NCI-H1105 (cell line): ENCODE measurements at places on chromosomes 16 and 17.

DNA sequence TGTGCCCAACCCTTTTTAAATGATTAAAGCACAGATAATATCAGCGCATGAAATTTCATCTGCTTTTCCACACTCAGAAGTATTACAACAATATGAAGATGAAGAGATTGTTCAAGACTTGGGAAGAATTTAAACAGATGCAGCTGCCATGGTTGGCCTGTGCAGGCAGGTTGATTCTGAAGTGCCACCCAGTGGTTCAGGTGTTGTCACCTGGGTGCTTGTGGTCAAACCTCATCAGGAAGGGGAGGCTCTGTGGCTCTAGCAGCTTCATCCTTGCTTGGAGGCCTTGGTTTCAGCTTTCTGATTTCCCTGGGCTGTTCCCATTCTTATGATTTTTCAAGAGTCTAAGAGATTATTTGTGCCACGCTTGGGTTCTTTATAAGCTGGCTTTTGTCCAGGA lies 22.2 kb upstream of the CLEC18C start:
- no peak for DNase-seq

- no peak for DNase-seq
Observed at GRCh38 chr16:31331807-31332301, 23.1 kb upstream of the ITGAX start.

DNA sequence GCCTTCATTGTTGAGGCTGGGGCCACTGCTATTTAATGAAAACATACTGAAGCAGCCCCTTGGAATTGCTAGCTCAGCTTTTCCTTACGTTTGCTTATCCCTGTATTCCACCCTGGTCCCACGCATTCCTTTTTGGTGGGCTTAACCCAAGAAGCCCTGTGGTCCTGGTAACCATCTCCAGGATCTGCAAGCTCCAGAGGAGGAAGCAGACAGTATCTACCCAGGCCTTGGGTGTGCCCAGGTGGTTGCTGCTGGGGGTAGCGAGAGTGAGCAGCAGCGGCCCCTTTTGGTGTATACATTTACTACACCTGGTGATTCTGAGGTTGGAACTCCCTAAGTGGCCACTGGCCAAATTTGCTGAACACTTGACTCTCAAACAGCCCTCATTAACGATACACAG lies 97.7 kb downstream of the CBLN1 start:
- peak; percentile 55 for DNase-seq

DNA sequence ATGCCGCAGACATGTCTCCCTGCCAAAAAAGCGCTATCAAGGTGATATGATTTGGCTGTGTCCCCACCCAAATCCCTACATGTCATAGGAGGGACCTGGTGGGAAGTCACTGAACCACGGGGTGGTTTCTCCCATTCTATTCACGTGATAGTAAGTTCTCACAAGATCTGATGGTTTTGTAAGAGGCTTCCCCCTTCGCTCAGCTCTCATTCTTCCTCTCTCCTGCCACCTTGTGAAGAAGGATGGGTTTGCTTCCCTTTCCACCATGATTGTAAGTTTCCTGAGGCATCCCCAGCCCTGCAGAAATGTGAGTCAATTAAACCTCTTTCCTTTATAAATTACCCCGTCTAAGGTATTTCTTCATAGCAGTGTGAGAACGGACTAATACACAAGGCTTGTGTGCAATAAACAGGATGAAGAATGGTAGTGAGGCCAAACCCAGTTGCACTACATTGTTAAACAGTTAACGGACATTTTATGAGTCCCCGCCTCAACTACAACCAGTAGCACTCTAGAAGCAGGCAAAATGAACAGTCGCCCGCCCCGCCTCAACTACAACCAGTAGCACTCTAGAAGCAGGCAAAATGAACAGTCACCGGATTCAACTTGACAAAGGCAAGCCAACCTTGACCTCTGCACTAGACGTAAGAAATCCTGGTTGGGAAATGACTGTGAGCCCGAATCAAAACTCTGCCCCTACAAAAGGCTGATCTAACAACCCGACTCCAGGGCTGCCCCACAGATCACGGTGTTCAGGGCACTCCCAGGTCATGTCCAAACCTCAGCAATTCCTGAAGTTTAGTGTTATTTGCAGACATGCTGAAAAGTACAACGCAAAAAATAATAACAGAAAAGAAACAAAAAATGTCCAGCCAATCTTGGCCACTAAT lies 26.3 kb downstream of the VPS53 start:
- DNase-seq = no peak

GRCh38 chr16:47363761-47364160 lies 97.1 kb downstream of the ITFG1 start:
- DNase-seq = no peak

- no peak for DNase-seq
Observed at GRCh38 chr16:56916571-56917403, 15.2 kb upstream of the HERPUD1 start.

GRCh38 chr16:14061732-14062259 lies 9.3 kb upstream of the MRTFB start:
- DNase-seq = no peak

- DNase-seq = peak; percentile 97
Observed at GRCh38 chr17:11598274-11599221, at the start of gene DNAH9. DNAH9 (plus strand) TSS chr17:11598470; CDS start chr17:11598499, 29 bp downstream.

DNA sequence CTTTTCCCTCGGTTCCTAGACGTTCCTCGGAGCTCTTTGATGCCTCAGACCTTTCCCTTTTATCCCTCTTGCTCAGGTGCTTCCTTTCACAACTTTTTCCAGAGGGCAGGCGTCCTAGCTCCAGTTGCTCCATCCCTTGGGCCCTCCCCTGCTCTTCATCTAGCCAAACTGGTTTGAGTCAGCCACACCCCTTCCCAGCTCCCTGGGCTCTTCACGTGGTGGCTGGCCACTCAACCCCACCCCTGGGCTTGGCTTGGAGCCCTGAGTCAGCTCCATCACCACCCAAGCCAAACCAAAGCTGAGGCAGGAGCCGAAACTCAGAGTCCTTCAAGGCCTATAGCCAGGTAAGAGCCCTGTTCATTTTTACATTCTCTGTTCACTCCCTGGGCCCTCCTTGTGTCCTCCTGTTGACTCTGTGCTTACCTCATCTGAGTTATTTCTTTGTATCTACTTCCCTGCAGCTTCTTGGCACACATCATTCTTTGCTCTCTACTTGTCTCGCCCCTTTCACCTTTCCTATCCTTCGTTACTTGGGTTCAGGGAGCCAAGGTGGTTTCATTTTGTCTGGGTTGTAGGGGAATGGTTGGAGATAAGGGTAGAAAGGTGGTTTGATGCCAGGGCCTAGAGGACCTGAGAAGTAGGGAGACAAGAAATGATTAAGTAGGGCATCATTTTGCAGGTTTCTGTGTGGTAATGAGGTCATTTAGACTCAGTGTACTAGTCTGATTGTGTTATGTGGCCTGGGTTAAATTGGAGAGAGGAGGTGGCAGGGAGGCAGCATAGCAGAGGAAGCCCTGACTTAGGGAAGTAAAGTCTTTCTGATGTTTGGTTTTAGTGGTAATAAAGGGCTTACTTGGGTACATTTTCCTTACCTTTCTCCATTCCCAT lies 7.6 kb upstream of the PHKG2 start:
- peak; percentile 9 for DNase-seq

GRCh38 chr17:76635039-76635438 lies 8.5 kb downstream of the ST6GALNAC1 start:
- DNase-seq = no peak

GRCh38 chr16:2846511-2847310 lies 11.3 kb downstream of the PRSS22 start:
- no peak for DNase-seq

GRCh38 chr16:54780266-54780665 lies 150.4 kb upstream of the IRX5 start:
- DNase-seq = no peak

GRCh38 chr16:11689031-11689840 lies 21.0 kb downstream of the SNN start:
- DNase-seq = no peak

DNA sequence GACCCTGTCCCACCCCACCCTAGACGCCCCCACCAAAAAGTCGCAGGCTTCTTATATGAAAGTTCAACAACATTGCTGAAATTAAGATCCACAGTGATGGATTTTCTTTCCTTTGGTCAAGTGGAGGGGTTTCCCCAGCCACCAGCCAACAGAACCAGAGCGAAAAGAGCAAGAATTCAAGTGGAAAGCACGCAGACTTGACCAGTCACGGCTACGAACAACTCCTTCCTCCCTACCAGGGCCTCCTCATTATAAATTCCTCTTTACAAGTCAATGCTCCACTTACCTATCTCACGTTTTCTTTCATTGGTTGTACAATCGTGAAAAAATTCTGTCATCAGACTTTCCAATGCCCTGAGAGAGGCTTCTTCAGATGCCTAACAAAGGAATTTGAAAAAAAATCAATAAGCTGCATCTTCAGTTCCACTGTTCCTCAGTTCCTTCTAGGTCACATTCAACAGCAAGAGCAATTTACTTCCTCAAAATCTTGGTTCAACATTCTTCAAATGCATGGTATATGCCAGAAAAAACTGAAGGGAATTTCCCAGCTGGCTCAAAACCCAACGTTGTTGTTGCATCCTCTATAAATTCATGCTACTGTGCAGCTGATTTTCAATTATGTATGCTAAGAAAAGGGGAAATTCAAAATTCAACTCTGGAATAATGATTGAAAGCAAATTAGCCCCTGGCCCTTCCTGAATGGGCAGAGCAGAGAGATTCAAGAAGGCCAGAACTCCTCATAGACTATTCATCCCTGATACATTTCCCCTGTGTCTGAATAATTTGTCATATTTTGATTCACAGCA lies 30.9 kb downstream of the XPO6 start:
- no peak for DNase-seq

DNA sequence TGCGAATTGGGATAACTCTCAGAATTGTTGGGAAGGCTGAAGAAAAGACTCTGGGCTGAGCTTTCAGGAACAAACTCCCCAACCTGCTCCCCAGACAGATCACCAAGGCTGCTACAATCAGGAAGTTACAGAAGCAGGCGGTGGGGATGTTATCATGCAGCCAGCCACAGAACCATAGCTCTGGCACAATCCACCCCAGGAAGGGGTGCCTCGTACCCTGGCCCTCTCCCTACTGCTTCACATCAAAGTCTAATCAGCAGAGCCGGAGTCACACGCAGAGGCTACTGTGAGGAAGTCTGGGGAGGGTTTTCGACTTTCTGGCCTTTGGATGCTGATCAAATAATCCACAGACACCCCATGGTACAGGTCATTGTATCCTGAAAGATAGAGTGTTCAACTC lies 86.8 kb downstream of the NTN1 start:
- DNase-seq = no peak

GRCh38 chr16:74064120-74064735 lies 232.4 kb upstream of the PSMD7 start:
- no peak for DNase-seq

DNA sequence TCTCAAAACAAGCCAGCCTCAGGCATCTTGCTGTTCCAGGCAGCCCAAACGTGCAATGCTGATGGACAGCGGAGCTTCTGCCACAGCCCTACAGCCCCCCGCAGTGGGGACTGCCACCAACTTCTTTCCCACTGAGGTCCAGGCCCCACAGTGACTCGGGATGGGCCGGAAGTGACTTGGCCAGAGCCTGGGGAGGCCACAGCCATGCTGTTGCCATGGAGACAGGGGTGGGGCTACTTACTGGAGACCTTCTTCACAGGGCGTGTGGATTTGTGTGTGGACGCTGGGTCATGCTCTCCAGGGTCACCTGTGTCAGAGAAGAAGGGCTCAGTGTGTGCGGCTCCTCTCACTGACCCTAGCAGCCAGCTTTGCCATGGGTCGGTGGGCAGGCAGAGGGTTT lies 15.0 kb downstream of the TRIM25 start:
- DNase-seq = no peak

DNA sequence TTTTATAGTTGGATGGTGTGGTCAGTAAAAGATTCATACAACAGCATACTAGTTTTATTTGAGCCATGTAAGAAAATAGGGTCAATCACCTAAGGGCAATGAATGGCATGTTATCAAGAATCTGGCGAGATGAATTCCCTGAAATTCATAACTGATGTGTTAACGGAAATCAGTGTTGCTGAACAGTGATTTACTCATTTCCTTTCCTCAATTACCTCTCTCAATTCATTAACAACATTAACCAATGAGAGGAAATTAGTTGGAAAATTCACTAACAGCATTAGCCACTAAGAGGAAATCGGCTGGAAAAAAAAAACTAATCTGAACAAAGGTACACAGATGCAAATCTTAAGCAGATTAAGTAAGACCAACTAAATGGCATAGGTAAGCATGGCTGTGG lies 6.3 kb downstream of the CMTR2 start:
- no peak for DNase-seq
